ENCODE measurements at places on chromosomes 2 and 18. TPM values are rescaled to one million over a fixed set of nuclear protein-coding genes. Genes with fewer than 3 reads are reported as not detected.

ANKRD39 gene
- total RNA-seq, result 17.3 TPM

ARHGAP15 gene
- total RNA-seq, result 5.9 TPM

NEU4 gene
- not detected for total RNA-seq

NYAP2 gene
- 0.07 TPM for total RNA-seq

SLC9A2 gene
- 0.06 TPM for total RNA-seq

EMX1 gene
- total RNA-seq, result 0.43 TPM

ANKRD44 gene
- total RNA-seq, result 3.4 TPM

BOLL gene
- not detected for total RNA-seq

FBXO41 gene
- 1.5 TPM for total RNA-seq

ITM2C gene
- 146 TPM for total RNA-seq

LRP1B gene
- not detected for total RNA-seq

HJURP gene
- total RNA-seq, result 109 TPM

ALPP gene
- total RNA-seq, result not detected

LOXHD1 gene
- not detected for total RNA-seq

CRYGB gene
- 0.65 TPM for total RNA-seq

GRHL1 gene
- total RNA-seq, result 4.7 TPM

ST8SIA5 gene
- 0.04 TPM for total RNA-seq

DOCK10 gene
- 1.5 TPM for total RNA-seq

RTKN gene
- total RNA-seq, result 11.4 TPM

GLI2 gene
- 9.4 TPM for total RNA-seq

ITPRIPL1 gene
- 4.9 TPM for total RNA-seq

ELOA2 gene
- total RNA-seq, result not detected

MCEE gene
- total RNA-seq, result 8.0 TPM

CAD gene
- total RNA-seq, result 26.5 TPM

STK39 gene
- total RNA-seq, result 23.8 TPM

CNRIP1 gene
- total RNA-seq, result 3.7 TPM

MGAT4A gene
- total RNA-seq, result 8.0 TPM

HOXD13 gene
- total RNA-seq, result not detected

FOXD4L1 gene
- total RNA-seq, result not detected

SP140 gene
- not detected for total RNA-seq

TDRD15 gene
- not detected for total RNA-seq

MCM6 gene
- 74.4 TPM for total RNA-seq

TLX2 gene
- not detected for total RNA-seq

FBLN7 gene
- 18.4 TPM for total RNA-seq

DSG4 gene
- not detected for total RNA-seq

NTSR2 gene
- total RNA-seq, result not detected

SH3RF3 gene
- total RNA-seq, result 0.28 TPM

UGT1A1 gene
- not detected for total RNA-seq

SNTG2 gene
- 5.5 TPM for total RNA-seq

SPHKAP gene
- total RNA-seq, result not detected

RBFA gene
- 22.9 TPM for total RNA-seq

TUBA3E gene
- total RNA-seq, result not detected
